ENCODE measurements at places on chromosomes 2 and 18.

GRCh38 chr2:25586726-25587144 is 86.6 kb downstream of the DTNB start:
- no peak overlapping the region for H3K27ac ChIP-seq
- no peaks in the 10 kb centered on the region for H3K36me3 ChIP-seq
- DNase-seq, result no peak
- no peaks in the 10 kb centered on the region for H3K27me3 ChIP-seq
- H3K4me3 ChIP-seq, result no peak overlapping the region

GRCh38 chr2:160534996-160535395 is 41.4 kb upstream of the RBMS1 start:
- no peak overlapping the region for H3K27ac ChIP-seq
- DNase-seq, result no peak
- no peaks in the 10 kb centered on the region for H3K27me3 ChIP-seq
- no peak overlapping the region for H3K4me3 ChIP-seq
- H3K36me3 ChIP-seq, result no peaks in the 10 kb centered on the region

DNA sequence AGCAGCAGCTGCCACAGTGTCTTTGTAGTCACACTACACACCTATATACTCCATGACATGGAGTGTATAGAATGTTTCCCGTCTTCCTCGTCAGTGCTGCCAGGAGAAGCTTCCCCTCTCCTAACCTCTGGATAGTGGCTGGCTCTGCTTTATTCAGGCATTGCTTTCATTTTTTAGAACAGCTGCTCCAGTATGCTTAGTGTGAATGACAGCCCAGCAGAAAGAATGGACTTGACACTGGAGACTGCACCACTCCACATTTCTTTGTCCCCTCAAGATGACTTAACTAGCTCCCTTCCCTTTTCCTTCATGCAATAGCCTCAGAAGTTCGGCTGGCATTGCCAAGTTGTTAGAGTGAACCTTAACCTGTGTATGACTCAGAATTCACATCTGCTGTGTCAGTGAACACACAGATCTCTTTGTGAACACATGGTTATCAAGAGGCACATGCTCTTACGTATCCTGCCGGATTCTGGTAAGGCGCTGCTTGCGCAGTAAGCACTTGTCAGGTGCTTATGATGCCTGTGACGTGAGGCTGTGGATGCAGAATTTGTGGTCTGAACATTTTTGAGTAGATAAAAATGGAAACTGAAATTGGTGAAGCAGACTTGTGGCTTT is 73.9 kb downstream of the NEDD4L start:
- H3K36me3 ChIP-seq, result no peaks in the 10 kb centered on the region
- no peak for DNase-seq
- H3K27ac ChIP-seq, result peak overlapping the region; percentile 57

- H3K4me3 ChIP-seq, result no peak overlapping the region
- no peak for DNase-seq
- no peaks in the 10 kb centered on the region for H3K36me3 ChIP-seq
- H3K4me1 ChIP-seq, result no peaks in the 10 kb centered on the region
- no peak overlapping the region for H3K27ac ChIP-seq
Measured at GRCh38 chr2:56077359-56077915, 106.4 kb upstream of the CCDC85A start.

DNA sequence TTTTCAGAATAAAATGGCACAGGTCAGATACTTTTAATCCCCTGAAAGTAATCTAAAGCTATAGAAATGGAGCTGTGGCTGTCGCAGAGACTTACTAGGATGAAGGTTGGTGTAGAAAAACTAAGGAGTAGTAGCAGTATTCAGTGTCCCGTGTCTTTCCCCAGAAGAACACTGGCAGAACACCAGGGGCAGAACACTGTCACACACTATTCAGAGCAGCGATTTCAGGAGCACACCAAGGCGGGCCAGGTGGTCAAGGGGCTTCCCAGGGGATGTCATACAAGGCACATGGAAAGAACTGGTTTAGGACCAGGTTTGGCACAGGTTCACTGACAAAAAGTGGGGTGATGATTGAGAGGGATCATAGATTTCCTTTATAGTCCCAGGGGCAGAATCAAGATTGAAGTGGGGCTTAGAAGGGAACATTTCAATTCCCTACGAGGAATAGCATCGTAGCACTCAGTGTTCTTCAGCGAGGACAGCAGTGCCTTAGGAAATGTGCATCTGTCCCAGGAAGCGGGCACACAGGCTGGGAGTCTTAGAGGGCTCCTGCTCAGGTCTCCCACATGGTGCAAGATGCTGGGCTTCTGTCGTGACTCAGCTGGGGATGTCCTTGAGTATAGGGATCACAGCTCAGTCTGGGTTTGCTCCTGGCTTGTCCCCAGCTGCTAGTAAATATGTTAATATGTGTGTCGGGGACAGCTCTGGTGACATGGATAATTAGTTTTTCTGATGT is 22.6 kb downstream of the BCL2L11 start:
- no peak overlapping the region for H3K4me3 ChIP-seq
- peaks cover 24% of the 10 kb centered on the region for H3K36me3 ChIP-seq
- no peak overlapping the region for H3K27ac ChIP-seq
- no peak for DNase-seq
- H3K4me1 ChIP-seq, result no peaks in the 10 kb centered on the region

DNA sequence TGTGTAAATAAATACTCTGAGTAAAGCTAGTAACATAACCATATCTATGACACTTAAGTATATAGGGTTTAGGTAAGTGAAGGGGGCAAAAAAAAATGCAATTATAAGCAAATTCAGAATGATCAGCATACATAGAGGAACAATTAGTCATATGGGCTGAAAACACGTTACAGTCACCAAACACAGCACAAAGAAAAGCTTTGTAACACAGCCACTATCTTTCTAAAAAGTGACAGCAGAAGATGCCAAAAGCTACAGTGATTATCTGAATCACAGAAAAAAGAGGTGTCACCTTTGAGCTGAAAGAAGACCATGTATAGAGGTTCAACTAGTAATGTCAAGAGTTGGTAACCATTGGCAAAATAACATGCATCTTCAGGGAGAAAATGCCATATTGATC is 115.5 kb downstream of the ERBB4 start:
- H3K27me3 ChIP-seq, result no peaks in the 10 kb centered on the region
- no peaks in the 10 kb centered on the region for H3K36me3 ChIP-seq
- no peak overlapping the region for H3K27ac ChIP-seq
- DNase-seq, result no peak

GRCh38 chr2:38417745-38418689 is 40.9 kb upstream of the ATL2 start:
- no peak for DNase-seq
- no peak overlapping the region for H3K27ac ChIP-seq
- H3K36me3 ChIP-seq, result no peaks in the 10 kb centered on the region
- no peaks in the 10 kb centered on the region for H3K27me3 ChIP-seq

DNA sequence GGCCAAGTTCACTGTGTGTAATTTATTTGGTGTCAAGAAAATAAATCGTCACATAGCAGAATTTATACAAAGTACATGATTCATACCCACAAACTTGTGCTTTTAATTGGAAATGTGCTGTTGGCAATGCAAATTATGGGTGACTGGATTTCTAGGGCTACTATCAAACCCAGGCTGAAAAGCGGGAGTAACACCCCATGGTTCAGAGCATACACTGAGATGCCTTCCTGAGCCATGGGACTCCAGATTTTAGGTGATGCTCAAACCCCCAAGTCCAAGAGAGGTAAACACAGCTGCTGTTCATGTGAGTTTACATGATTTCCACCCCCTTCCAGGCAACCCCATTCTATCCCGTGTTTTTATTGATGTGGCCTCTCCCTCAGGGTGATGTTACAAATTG is 565.9 kb upstream of the ID2 start:
- no peaks in the 10 kb centered on the region for H3K36me3 ChIP-seq
- H3K27me3 ChIP-seq, result no peaks in the 10 kb centered on the region
- H3K4me1 ChIP-seq, result no peaks in the 10 kb centered on the region
- H3K27ac ChIP-seq, result no peak overlapping the region

- peaks cover 1% of the 10 kb centered on the region for H3K36me3 ChIP-seq
- no peak overlapping the region for H3K4me3 ChIP-seq
Measured at GRCh38 chr2:42052702-42053481, 5.1 kb downstream of the PKDCC start.

GRCh38 chr2:188752311-188752710 is 221.9 kb upstream of the COL3A1 start:
- H3K27ac ChIP-seq, result no peak overlapping the region
- no peak for DNase-seq
- no peaks in the 10 kb centered on the region for H3K27me3 ChIP-seq
- no peaks in the 10 kb centered on the region for H3K4me1 ChIP-seq
- H3K4me3 ChIP-seq, result no peak overlapping the region

- peak; percentile 47 for DNase-seq
- H3K36me3 ChIP-seq, result peaks cover 9% of the 10 kb centered on the region
- no peak overlapping the region for H3K4me3 ChIP-seq
- H3K27ac ChIP-seq, result no peak overlapping the region
Measured at GRCh38 chr2:148719941-148720436, 75.4 kb downstream of the EPC2 start.

DNA sequence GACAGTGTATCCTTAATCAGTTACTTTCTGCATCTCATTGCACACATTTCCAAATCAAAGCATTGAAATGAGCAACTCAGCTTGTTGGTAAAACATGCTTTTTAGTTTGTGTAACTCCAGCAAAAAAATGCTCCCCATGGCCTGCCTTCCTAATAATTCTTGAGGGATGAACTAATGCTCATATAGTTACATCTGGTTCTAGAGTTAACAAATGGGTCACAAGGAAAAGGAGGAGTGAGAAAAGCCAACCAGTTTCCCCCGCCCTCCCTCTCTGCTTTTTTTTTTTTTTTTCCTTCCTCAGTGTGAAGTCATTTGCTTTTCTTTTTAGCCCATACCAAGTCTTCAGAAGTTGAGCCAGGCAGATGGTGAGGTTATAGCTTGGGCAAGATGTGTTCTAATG is 231.7 kb downstream of the MTX2 start:
- no peaks in the 10 kb centered on the region for H3K4me1 ChIP-seq
- H3K4me3 ChIP-seq, result no peak overlapping the region
- H3K27ac ChIP-seq, result no peak overlapping the region
- H3K27me3 ChIP-seq, result no peaks in the 10 kb centered on the region
- DNase-seq, result no peak
- no peaks in the 10 kb centered on the region for H3K36me3 ChIP-seq

DNA sequence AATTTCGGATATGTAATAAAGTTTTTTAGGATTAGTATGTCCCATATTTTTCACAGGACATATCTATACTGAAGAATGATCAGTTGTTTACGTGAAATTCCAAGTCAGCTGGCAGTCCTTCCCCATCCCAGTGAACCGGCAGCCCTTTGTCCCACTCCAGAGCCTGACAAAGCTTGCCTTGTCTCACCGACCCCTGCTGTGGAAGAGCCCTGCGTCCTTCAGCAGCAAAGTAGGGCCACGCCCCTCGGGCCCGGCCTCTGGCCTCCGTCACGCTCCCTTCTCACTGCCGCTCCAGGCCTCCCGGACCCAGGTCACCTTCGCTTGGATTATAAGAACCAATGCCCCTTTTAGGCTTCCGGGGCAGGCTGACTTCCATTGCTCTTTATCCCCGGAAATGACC is 89.8 kb upstream of the TGIF1 start:
- no peak overlapping the region for H3K4me3 ChIP-seq
- no peaks in the 10 kb centered on the region for H3K4me1 ChIP-seq
- H3K27me3 ChIP-seq, result no peaks in the 10 kb centered on the region
- no peak overlapping the region for H3K27ac ChIP-seq

DNA sequence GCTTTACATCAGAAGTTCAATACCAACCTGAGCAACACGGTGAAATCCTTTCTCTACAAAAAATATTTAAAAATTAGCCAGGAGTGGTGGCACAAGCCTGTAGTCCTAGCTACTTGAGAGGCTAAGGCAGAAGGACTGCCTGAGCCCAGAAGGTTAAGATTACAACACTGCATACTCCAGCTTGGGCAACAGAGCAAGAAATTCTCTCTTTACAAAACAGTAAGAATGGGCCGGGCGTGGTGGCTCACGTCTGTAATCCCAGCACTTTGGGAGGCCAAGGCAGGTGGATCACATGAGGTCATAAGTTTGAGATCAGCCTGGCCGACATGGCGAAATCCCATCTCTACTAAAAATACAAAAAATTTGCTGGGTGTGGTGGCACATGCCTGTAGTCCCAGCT is 113.2 kb downstream of the USP34 start:
- no peak overlapping the region for H3K4me3 ChIP-seq
- H3K27ac ChIP-seq, result peak overlapping the region; percentile 64
- H3K27me3 ChIP-seq, result no peaks in the 10 kb centered on the region
- H3K4me1 ChIP-seq, result peaks cover 18% of the 10 kb centered on the region
- no peak for DNase-seq

DNA sequence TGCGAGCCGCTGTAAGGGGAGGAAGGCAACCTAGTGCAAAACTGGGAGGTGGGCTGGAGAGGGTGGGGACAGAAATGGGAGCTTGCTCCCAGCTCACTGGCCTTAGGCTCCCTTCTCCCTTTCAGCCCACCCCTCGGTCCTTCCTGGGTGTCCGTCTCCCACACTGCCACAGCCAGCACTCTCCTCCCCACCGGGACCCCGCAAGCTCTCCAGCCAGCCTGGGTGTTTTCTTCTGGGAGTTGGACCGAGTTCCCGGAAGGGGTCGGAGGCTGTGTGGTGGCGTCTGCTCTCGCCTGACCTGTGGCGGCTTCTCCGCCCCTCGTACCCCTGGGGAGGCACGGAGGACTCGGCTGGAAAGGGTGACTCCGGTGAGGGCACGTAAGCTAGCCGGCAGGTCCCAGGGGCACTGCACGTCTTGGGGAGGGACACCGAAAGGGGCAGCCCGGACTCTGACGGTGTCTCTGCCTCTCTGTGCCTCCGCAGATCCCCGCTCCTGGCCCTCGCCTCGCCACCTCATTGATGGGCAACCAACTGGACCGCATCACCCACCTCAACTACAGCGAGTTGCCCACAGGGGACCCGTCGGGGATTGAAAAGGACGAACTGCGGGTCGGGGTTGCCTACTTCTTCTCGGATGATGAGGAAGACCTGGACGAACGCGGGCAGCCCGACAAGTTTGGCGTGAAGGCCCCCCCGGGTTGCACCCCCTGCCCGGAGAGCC is 1.1 kb downstream of the LRATD1 start:
- no peak for DNase-seq
- H3K27me3 ChIP-seq, result peaks cover 28% of the 10 kb centered on the region
- H3K36me3 ChIP-seq, result no peaks in the 10 kb centered on the region
- H3K27ac ChIP-seq, result no peak overlapping the region
- peaks cover 16% of the 10 kb centered on the region for H3K4me1 ChIP-seq

Measured in left lung (tissue), 14 donors.